ENCODE measurements at places on chromosomes 6 and 20.

DNA sequence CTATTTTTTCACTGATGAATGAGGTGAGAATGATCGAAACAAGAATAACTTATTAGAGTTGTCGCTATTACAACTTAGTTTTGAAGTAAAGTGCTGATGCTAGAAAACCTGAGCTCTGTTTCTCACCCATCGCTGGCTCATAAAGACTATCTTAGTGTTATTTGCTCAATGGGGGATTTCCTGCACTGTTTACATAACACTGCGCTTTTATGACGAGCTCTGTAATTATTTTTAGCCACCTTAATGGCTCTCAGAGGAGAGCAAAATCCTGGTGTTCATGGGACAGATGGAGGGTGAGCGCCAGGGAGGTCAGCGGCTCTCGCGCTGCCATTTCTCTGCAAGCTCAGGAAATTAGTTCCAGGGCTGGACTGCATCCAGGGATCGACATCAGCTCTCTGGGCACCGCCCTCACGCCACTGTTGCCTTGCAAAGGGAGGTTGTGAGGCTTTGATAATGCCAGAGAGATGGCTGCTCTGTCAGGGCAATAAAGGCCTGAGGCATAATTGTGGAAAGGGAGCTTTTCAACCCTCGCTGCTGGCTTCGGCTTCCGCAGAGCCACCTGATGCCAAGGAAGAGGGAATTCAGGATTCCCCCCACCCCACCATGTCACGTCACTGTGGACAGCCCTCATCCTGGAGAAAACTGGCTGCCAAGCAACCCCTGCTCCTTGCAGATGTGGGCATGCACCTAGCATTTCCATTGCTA, 72.0 kb downstream of the DACT2 start:
- DNase-seq, result no peak

DNA sequence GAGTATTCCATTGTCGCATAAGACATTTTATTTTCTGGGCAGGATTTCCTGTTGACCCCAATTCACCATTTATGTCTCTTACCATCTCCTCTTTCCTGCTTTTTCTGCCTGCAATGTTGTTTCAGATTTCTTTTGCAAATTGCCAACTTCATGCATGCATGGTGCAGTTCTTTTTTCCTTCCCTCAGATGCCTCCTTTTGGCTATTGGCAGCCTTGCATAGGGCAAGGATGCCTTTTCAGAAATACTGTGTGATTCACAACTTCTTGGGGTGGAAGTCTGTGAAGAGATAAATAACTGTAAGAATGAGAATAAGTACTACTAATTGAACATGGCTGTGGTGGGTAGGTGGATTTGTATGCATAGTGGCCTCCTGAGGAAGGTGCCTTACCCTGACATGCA, 116.7 kb downstream of the SOX4 start:
- no peak for DNase-seq

- DNase-seq, result no peak
Observed at GRCh38 chr6:139290787-139291311, 949 bp downstream of the TXLNB start.

DNA sequence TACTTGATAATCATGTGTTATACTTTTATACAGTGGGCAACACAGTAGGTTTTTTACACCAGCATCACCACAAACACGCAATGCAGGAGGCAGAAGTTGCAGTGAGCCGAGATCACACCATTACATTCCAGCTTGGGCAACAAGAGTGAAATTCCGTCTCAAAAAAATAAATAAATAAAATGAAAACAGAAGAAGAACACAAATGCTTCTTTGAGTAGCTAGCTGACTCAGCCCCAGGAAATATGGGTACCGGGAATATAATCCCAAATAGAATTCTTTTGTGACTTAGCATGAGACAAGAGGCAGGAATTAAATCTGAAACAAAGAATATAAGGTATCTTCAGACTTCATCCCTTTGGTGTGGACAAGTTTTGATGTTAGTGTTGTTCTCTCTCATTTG, 164.2 kb upstream of the ATXN1 start:
- DNase-seq, result no peak

DNA sequence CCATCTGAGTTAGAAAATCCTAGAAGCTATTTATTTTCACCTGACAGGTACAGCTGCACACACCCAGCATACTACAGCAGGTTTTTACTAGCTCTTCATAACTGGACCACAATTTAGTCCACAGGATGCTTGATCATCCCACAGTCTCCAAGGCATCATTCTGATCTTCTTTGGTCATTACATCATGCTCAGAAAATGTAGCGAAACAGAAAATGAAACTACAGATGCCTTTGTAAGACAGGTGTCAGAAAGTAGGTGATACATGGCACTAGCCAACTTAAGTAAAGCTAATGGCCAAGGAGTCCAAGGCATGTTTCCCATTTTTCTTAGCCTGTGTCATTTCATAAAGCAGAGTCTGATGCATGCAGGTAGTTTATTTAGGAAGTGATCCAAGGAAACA, 102.3 kb downstream of the HTR1B start:
- DNase-seq, result no peak

- DNase-seq, result no peak
Observed at GRCh38 chr6:53894091-53894490, 99.3 kb downstream of the LRRC1 start.

- DNase-seq, result no peak
Observed at GRCh38 chr6:88565409-88565811, 398.0 kb downstream of the RNGTT start.

- no peak for DNase-seq
Observed at GRCh38 chr6:125919618-125920017, 37.0 kb upstream of the HINT3 start.

DNA sequence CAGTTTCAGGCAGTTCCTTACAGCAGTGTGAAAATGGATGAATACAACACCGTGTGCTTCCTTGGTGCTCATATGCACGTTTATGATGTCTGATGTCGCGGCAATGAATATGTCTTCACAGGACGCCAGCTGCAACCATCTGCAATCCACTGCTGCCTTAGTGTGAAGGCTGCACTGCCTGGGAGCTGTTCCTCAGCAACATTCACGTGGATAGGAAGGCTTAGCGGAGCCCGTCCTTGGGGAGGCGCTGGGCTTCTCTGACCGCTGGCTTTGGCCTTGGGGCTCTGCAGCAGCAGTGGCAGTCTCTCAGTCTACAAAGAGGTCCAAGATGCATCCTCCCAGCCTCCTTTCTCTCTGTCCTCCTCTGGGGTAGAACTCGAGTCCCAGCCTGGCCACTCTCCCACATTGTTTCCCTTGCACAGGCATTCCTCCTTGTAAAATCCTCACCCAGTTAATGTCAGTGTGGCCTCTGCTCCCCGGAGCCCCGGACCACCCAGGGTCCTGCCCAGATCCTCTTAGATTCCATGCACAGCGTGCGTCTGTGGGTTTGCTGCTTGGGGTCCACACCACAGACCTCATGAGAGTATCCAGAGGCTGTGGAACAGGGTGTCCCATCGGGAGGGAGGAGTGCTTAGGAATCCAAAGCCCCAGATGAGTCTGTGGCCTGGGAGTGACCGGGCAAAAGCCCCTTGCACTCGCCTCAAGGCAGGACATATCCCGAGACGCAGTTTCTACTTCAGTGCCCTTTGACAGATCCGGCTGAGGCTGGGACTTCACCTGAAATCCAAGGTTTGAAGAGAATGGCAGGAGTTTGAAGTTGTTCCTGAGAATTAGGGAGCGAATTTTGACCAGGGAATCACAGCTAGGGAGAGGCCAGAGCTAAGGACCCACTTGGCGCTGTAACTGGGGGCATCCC, 181.3 kb downstream of the THBS2 start:
- no peak for DNase-seq

GRCh38 chr6:9248133-9248532, 812.8 kb upstream of the SLC35B3 start:
- no peak for DNase-seq

- no peak for DNase-seq
Observed at GRCh38 chr6:12748815-12749521, 32.4 kb downstream of the PHACTR1 start.

GRCh38 chr6:134532694-134533624, 215.0 kb upstream of the SGK1 start:
- DNase-seq, result no peak

- no peak for DNase-seq
Observed at GRCh38 chr6:12602951-12603672, 113.5 kb upstream of the PHACTR1 start.

- no peak for DNase-seq
Observed at GRCh38 chr6:109695468-109695867, 4.4 kb downstream of the FIG4 start.

GRCh38 chr6:56364827-56365339, 117.5 kb upstream of the COL21A1 start:
- peak; percentile 85 for DNase-seq

GRCh38 chr6:45297320-45297719, 30.8 kb upstream of the RUNX2 start:
- DNase-seq, result no peak

DNA sequence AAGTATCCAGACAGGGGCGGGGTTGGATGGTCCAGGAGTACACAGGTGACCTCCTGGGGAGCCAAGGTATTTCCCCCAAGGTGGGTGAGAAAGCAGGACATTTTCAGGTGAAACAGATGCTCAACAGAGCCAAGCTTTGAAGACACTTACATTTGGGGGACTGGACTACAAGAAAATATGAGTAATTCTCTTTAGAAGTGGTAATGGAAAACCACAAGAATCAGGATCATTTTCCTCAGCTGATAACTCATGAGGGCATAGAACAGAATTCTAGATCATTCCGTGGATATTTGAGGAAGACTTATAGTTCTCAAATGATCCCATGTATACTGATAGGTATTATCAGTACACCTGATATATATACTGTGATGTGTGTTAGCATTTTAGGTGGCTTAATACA, 89.9 kb downstream of the UST start:
- no peak for DNase-seq

GRCh38 chr20:49570828-49571552, 3.1 kb upstream of the PTGIS start:
- no peak for DNase-seq

- DNase-seq, result no peak
Observed at GRCh38 chr6:88513920-88514319, 347.8 kb upstream of the CNR1 start.

GRCh38 chr20:46307999-46308257, 370 bp downstream of the CDH22 start:
- DNase-seq, result no peak

- DNase-seq, result no peak
Observed at GRCh38 chr6:166474721-166475565, 92.2 kb upstream of the MPC1 start.

- no peak for DNase-seq
Observed at GRCh38 chr6:21102201-21102600, 491.4 kb upstream of the SOX4 start.

DNA sequence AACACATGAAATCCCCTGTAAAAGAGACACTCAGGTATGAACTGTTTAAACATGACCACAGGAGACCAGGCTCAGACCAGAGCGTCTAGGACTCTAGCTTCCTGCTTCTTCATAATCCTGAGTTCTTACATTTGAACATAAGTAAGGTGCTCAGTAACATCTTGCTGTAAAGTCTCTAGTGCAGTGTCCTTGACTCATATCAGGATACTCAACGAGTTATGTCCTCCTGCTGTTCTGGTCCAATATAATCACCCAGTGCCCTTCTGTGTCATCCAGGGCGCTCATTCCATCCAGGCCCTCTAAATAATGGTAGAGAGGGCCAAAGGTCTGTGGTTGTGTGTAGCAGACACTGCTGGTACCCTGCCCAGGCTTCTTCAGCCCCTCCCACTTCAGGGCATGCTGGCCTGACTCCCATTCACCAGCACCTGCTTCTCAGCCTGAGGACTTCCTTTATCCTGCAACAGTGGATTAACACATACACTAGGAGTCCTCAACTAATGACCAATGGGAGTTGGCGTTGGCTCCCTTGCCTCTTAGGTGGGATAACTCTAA, 66.8 kb upstream of the MOCS1 start:
- DNase-seq, result no peak

GRCh38 chr20:36919715-36920333, 31.7 kb downstream of the SAMHD1 start:
- peak; percentile 39 for DNase-seq

GRCh38 chr6:28212510-28213212, 12.4 kb upstream of the ZSCAN9 start:
- DNase-seq, result peak; percentile 53

DNA sequence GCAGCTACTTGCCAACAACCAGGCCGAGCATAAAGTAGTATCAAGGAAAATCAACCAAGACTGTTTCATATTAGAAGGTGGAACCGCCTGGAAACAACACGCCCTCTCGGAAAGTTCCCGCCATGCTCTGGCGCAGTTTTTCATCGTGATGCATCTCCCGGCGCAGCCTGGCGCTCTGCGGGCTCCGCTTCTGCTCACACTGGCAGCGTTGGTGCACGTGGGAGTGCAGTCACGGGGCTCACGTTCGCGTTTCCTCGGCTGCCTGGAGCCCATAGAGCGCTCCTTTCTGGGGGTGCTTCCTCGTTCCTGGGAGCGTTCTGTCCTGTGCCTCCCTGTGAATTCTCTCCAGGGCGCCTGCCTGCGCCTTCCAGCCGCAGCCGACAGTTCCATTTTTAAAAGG, 227.3 kb downstream of the TBXT start:
- no peak for DNase-seq

DNA sequence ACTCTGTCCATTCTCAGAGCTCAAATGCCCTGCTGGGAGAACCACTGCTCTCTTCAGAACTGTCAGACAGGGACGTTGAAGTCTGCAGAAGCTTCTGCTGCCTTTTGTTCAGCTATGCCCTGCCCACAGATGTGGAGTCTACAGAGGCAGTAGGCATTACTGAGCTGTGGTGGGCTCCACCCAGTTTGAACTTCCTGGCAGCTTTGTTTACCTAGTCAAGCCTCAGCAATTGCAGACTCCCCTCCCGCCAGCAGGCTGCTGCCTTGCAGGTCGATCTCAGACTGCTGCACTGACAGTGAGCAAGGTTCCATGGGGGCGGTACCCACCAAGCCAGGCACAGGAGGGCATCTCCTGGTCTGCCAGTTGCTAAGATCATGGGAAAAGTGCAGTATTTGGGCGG, 21.8 kb upstream of the UFL1 start:
- DNase-seq, result no peak

- DNase-seq, result peak; percentile 80
Observed at GRCh38 chr20:1809131-1809572, 86.1 kb upstream of the SIRPA start.

DNA sequence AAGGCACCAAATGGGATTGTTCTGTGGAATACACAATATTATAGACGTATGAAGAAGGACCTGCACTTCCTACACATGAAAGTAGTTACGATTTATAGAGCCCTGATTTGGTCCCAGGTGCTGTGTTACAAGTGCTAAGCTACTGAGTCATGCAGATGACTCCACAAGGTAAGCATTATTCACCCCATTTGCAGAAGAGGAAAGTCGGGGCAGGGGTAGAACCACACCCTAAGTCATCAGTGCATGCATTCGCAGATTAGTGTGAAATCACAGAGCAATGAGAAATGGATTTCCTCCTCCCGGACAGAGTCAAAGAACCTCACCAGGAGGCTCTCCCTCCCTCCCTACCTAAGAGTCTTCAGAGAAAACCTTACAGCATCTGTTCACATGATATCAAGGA, 279.5 kb downstream of the LRFN2 start:
- no peak for DNase-seq

GRCh38 chr20:56627122-56628014, 1.7 kb upstream of the TFAP2C start:
- DNase-seq, result no peak

GRCh38 chr6:34003962-34004361, 141.9 kb downstream of the GRM4 start:
- DNase-seq, result no peak

Data from fibroblast of skin of left quadriceps (primary cell).